ELF-1 (cell line): ENCODE measurements at places on chromosomes 7 and 10.

- DNase-seq, result no peak
These were observed 91.9 kb upstream of the MGMT start for GRCh38 chr10:129375171-129375570.

- no peak for DNase-seq
These were observed 46.2 kb downstream of the CAV1 start for GRCh38 chr7:116571037-116571436.

- no peak for DNase-seq
These were observed 161.1 kb upstream of the KLF14 start for GRCh38 chr7:130894909-130895750.

DNA sequence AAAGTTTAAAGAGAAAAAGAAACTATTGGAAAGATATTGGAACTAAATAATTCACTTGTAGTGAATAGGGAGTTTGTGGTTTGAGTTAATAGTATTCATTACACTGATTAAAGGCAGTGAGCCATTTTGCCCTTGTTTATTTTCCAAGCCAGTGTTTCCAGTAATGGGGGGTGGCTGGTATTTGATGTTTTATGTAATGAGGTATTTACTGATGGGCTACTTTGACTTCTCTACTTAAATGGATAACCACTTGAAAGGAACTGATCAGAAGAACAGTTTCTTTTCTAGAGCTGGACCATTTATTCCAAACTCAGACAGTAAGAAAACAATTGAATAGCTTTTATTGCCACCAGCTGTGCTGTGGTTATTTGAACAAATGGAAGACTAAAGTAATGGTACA, 227.0 kb upstream of the HDAC9 start:
- DNase-seq, result no peak

DNA sequence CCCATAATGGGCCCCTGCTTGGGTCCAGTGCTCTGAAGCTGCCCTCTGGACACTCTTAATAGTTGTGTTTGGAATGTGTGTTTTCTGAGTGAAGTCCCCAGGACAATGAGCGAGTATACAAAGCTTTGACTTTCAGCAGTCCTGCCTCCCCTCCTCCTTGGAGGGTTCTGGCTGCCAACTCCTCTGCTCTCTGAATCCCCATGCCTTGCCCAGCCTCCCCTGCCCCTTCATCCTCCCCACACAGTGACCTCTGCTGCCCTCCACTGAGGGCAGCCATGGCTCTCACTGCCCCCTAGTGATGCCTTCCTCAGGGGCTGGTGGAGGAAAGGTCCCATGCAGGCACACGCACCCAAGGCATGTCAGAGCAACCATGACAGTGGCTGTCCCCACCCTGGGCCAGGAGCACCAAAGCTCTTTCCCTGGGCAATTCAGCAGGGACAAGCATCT, 40.9 kb downstream of the FRMPD2 start:
- no peak for DNase-seq

DNA sequence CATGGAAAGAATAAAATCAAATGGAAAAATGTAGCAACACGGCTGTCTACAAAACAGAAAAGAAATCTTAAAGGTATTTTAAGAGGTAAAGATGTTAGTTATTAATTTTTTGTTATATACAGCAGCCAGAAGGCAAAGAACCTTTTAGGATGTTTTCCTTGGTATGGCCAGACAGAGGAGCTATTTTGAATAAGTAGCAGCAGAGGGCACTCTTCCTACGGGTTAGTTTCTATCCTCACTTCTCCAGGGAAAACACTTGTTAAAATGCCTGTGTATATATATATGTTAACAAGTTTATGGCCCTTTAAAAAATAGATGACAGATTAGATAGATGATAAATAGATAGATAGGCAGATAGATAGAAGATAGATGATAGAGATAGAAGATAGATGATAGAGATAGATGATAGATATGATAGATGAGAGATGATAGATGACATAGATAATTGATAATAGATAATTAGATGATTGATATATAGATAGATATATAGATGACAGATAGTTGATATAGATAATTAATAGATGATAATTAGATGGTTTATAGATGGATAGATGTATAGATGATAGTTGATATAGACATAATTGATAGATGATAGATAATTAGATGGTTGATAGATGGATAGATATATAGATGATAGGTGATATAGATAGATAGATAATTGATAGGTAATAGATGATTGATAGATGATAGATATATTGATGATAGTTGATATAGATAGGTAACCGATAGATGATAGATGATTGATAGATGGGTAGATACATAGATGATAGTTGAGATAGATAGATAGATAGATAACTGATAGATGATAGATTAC, 57.8 kb upstream of the WIPF3 start:
- DNase-seq, result no peak

DNA sequence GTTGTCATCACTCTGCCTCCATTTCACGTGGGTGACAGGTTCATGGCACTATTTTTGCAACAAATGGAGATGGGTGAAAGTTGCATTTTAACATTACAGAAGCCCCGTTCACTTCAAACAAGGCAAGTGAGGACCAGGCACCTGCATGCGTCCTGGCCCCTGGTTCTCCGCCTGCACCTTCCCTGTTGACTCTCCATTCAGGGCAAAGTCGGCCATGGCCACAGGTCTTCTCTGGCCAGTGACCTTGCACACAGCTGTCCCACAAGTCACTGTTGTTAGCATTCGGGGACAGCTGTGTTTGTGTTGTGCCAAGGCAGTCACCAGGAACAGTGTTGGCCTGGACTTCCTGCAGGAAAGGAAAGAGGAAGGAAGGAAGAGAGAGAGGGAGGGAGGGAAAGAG, 554.9 kb downstream of the TCERG1L start:
- DNase-seq, result no peak

DNA sequence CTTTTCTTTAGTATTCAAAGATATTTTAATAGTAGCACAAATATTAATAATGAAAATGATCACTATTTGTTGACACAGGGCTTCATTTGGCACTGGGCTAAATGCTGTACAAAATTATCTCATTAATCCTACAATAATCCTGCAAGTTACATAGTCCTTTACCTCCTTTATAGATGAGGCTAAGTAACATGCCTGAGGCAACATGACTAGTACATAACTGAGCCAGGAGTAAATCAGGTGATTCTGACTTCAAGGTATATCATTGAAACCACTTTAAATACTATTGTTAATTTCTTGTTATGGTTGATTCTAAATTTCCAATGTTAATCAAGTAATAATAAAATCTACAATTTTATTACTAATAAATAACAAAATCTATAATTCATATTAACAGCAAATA, 39.8 kb downstream of the SEM1 start:
- DNase-seq, result no peak

DNA sequence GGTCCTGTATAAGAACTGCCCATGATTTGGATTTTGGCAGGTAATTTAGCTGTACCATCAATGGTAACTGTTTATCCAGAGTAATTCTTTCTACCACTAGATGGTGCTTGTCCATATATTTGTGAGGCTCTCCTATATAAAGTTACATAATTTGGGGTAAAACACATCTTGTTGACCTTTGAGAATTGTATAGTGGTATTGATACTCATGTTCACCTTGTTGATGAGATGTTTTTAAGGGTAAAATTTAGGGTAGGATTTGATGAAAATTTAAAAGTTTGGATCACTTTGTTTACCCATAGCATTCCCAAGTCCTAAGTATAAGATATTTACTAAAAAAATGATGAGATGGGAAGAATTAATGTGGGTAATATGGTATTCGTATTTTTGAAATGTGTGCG, 31.6 kb downstream of the ST7 start:
- DNase-seq, result no peak

- no peak for DNase-seq
These were observed 11.5 kb upstream of the GIMAP7 start for GRCh38 chr7:150503155-150503554.

GRCh38 chr7:2645274-2645868, 13.6 kb downstream of the TTYH3 start:
- DNase-seq, result peak; percentile 55

DNA sequence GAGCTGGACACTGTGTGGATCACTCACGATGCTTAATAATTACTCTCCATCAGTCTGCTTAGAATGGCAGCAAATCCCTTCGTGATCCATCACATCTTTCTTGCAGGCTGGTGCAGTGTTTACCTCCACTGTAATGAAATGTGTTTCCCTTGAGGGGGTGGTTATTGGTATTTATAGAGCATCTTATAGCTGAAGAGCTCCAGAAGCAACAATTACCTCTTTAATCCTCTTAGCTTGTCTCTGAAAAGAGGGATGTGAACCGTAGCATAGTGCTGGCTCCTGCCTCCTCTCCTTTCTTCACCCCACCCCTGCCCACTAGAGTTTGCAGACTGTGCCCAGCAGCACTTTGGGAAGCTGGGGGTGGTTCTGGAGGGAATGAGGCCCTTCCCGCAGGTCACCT, 132.6 kb downstream of the CAMK1D start:
- DNase-seq, result no peak

- DNase-seq, result no peak
These were observed 17.9 kb downstream of the ANKRD22 start for GRCh38 chr10:88833723-88834122.
